Amniotic epithelial cell (primary cell): ENCODE measurements at places on chromosomes 1 and 21.

DNA sequence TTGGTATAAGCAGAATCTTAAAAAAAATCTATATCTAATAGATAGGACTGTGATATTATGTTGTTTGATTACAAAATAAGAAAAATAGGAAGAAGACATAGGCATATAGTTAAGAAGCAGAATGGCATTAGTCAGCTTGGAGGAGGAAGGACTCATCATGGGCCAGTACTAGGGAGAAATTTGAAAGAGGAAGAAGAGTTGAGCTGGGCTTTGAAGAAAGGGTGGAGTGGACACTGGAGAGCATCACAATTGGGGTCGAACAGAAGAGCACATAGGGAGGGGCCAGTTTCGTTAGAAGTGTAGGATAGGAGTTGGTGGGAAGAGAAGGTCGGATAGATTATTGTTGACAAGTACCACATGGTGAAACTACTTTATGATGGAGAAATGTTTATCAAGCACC, 129.3 kb downstream of the CACHD1 start:
- no peak for DNase-seq

DNA sequence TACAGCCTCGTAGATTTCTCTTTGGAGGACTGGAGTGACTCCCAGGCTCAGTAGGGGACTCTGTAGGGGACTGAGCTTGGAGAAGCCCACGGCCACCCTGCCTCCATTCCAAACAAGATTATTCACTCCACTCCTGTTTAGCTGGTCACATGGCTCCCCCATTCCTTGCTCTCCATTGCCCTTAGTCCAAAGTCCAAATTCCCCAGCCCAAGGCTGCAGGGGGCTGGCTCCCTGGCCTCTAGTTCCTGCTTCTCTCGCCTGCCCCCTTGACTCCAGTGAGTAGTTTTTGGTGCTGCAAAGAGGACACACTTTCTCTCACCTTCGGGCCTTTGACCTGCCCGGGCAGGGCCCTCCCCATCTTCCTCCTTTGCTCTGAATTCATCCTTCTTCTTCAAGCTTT, 403.3 kb downstream of the KIF26B start:
- no peak for DNase-seq

DNA sequence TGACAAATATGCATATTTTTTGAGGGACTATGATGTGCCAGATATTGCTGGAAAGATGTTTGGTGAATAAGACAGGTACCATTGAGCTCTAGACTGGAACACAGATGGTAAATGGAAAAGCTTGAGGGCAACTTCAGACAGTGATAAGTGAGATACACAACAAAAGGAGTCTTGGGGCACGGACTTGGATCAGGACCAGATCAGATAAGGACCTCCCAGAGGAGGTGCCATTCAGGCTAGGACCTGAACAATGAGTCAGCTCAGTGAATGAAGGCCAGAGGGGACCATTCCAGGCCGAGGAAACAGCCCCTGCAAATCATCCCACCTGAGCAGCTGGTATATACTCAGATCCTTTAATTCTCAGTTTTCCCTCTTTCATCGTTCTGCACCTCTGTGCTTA, 1.8 kb upstream of the KCNJ15 start:
- no peak for DNase-seq

GRCh38 chr1:90106311-90106710, 111.4 kb downstream of the ZNF326 start:
- DNase-seq = no peak

DNA sequence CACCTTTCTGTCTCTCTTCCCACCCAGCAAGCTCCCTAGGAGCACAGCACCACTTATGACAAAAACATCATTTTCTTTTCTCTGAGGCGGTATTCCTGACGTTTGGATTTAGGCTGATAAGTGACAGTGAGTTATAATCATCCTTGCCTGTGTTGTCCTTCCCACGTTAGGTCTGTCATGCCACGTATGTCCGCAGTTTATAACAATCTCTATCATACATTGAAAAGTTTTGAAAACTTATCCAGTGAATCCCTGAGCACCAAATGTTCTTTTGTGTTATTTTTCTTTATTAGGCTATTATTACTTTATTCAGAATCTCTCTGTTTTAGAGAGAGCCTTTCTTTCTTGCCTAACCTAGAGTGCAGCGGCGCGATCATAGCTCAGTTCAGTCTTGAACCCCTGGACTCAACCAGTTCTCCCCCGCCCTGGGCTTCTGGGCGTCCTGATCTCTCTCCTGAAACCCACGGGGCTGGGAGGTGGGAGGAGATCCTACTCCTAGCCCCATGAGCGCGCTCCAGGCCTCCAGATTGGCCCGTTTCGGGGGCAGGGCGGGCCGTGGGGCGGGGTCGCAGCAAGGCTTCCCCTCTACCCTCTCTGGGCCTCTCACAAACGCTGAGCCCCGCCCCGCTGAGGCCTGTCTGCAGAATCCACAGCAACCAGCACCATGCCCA, at the start of gene GSTM2:
TSS of gene GSTM2 (plus strand) at position 606 of the 671 bp plus-strand sequence. CDS start at position 665, 59 bp downstream.
- peak; percentile 85 for DNase-seq

GRCh38 chr1:158119976-158120653, 60.6 kb upstream of the CD1D start:
- no peak for DNase-seq

DNA sequence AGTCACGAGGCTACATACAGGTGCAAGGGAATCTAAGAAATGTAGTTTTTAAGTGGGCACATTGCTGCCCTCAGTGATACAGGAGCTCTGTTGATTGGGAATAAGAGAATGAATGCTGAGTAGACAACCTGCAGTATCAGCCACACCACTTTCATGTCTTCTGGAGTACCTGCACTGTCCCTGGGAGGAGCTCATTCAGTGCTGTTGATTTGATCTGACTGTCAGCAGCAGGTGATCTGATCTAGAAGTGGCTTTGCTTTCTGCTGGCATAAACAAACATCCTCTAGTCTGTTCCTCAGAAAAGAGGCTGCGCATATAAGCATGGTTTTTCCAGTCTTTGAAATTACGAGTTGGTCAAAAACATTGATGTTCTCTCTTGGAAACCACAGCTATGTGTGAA, 35.5 kb upstream of the LRRC52 start:
- no peak for DNase-seq

GRCh38 chr1:25018943-25019336, 88.9 kb upstream of the RUNX3 start:
- DNase-seq = no peak

DNA sequence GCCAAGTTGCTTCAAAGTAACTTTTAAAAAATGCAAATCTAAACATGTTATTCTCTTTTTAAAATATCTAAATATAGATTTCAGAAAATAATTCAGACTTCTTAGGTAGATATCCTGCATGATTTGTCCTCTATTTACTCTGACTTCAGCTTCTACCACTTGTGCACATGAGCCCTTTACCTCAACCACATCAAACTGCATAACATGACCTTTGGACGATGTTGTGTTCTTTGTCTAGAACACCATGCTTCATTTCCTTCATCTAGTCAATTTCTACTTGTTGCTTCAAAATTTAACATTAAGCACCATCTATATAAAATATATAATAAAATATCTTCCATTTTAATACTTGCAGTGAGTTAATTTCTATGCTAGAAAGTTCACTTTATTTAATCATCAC, 96.9 kb downstream of the PLPP3 start:
- no peak for DNase-seq

DNA sequence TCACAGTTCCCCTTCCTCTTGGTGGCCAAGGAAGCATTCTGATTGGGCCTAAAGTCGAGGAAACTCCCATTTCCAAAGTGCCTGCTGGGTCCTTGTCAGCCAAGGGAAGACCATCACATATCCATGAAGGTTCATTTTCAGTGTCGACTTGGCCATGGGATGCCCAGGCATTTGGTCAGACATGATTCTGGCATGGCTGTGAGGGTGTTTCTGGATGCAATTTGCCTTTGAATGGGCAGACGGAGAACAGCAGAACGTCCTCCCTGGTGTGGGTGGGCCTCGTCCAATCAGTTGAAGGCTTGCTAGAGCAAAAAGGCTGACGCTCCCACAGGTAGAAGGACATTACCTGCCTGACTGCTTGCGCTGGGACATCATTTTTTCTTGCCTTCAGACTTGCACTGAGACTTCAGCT, 48.3 kb upstream of the LBR start:
- no peak for DNase-seq

DNA sequence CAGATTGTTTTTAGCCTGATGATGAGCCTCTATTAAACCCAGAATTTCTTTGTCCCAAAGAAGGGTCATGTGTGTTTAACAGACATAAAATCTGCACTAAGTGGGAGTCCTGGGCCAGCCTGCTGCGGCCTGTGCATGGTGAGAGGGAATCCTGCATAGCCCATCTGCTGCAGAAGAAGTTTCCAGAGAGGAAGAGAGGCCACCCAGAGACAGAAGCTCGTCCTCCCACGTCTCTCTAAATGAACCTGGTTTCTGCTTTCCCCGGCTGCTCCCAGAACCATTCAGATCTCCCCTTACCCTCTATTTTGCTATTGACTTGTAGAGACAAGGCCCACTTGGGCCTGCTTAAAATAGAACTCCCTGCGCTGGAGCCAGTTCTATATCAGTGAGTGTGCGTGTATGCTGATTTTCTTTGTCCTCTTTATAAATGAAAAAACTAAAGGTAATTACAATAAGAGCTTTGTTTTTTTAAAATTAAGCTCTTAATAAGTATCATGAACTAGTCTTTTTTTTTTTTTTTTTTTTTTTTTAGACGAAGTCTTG, 142.8 kb upstream of the RAB4A start:
- DNase-seq = no peak

DNA sequence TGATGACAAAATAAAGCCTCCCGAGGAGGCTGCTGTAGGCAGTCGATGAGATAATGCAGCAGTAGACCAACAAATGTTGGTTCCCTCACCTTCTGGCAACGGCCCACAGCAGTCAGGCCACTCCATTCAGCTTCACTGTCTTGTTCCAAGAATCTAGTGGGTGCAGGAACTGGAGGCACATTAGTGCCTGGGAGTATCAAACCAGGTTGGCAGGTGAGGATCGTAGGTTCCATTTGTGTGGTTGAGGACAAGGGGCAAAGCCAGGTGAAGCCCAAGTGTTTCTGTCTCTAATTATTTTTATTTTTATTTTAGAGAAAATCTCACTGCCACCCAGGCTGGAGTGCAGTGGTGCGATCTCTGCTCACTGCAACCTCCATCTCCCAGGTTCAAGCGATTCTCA, 13.3 kb downstream of the FBXO2 start:
- no peak for DNase-seq

- no peak for DNase-seq
Observed at GRCh38 chr1:100543640-100544039, 5.7 kb downstream of the GPR88 start.

DNA sequence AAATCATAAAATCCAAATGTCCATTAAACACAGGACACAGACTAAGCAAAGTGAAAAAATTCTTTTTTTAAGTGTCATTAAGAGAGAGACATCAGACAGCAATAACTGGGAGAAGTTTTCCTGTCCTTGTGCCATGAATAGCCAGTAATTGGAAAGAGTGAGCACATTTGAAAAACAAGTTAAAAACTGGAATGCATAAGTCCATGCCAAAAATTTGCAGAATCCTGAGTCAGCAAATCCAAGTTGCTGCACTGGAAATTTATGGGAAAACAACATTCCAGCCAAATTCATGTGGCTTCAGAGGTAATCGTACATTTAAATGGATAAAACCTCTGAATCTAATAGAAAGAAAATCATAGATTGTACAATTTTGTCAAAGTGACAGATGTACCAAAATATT, 291.4 kb downstream of the LRRC40 start:
- peak; percentile 81 for DNase-seq

GRCh38 chr1:93667642-93668041, 14.0 kb downstream of the BCAR3 start:
- no peak for DNase-seq

GRCh38 chr1:6100861-6101783, 55.4 kb downstream of the KCNAB2 start:
- no peak for DNase-seq

- DNase-seq = no peak
Observed at GRCh38 chr1:102821707-102822106, 286.6 kb downstream of the COL11A1 start.

GRCh38 chr1:53687901-53688300, 51.1 kb downstream of the GLIS1 start:
- DNase-seq = no peak

DNA sequence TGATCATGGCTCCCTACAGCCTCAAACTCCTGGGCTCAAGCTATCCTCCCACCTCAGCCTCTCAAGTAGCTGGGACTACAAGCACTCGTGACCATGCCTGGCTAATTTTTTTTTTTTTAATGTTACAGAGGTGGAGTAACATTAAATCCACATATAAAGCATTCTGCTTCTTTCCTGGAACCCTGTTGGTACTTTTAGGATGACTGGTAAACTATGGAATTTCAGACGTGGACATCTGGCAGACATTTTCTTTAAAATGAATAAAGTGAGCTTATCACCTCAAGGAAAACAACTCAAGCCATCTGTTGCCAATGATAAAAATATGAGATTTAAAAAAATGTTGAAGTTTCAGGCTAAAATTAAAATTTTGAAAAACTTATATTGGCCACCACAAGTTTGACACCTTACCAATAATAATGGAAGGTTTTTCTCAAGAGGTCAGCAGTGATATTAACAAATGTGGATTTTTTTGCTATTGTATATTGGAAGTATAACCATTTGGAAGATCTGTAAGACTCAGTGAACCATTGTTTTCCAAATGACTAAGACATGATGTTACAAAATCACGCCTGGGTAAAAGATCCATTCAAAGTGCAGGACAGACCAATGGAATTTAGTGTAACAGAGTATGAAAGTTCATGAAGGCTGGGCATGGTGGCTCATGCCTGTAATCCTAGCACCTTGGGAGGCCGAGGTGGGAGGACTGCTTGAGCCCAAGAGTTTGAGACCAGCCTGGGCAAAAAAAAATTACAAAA, 52.7 kb upstream of the EIF4G3 start:
- DNase-seq = peak; percentile 47

DNA sequence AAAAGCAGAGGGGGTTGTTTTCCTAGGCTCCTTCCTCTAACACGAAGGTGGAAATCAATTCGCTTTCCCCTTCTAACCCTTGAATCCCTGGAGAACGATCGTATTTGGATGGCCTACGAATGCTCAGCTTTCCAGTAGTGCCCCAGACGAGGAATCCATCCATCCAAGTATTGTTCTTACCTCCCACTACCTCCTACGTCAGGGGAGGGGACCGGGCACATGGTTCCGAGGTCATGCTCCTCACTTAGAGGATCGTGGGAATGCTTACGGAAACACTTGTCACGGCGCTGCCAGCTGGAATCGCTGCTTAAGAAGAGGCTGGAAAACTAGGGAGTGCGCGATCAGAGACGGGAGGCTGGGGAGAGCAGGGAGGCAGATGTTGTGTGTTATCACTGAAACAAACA, 47.4 kb downstream of the CAPZB start:
- DNase-seq = peak; percentile 49

GRCh38 chr21:44382536-44382935, 29.1 kb downstream of the TRPM2 start:
- DNase-seq = no peak

GRCh38 chr1:224203243-224204016, 20.4 kb downstream of the DEGS1 start:
- peak; percentile 76 for DNase-seq

GRCh38 chr1:17523321-17524041, 16.0 kb upstream of the ARHGEF10L start:
- DNase-seq = no peak

GRCh38 chr1:173224280-173224892, 17.3 kb upstream of the TNFSF4 start:
- DNase-seq = no peak
